ENCODE measurements at places on chromosomes 11 and 22.
A peak's percentile ranks its signal among the peaks of the same experiment; 100 is the strongest.

DNA sequence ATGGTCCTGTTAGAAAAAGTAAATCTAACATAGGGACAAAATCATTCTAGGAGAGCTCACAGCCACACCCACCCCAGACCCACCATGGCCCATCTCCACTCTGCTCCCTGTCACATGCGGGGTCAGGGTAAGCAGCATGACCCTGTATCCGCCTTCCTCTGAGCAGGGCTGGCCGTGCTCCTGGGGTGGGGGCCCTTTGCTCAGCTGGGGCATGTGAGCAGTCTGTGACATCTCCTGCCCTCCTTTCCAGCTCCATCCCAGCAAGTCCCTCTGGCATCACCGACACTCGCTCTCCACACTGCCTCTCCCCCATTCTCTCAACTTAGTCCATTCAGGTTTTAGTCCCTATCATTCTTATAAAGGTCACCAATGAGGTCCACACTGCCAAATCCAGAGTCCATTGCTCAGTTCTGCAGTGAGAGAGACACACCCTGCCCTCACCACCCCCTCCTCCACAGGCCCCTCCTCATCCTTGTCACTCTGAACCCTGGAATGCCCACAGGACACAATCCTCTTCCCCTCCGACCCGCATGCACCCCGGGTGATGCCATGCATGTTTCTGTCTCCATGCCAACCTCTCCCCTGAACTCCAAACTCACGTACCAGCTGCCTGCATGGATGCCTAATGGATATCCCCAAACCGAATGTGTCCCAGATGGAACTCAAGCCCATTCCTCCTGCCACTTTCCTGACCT lies 65.1 kb upstream of the PITPNB start:
- DNase-seq, result no peak

DNA sequence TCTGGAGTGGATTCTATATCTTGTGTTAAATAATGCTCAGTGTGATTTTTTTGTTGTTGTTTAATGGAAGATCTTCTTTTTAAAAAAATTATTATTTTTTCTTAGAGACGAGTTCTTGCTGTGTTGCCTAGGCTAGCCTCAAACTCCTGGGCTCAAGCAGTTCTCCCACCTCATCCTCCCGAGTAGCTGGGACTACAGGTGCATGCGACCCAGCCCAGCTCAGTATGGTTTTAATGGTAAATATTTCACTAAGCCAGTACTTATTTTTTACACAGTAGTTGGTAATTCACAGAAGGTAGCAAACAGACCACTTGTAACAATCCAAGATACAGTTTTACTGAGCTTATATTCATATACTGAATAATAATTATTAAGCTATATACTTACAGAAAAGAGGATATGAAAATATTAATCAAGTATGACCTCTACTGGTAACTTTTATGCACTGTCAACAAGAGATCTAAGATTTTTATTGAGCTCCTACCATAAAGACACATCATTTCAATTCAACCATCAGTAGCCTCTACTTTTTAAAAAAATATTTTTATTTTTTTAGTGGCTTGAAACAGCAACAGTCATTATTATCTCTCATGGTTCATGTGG lies 6.1 kb upstream of the CD59 start:
- DNase-seq, result no peak

DNA sequence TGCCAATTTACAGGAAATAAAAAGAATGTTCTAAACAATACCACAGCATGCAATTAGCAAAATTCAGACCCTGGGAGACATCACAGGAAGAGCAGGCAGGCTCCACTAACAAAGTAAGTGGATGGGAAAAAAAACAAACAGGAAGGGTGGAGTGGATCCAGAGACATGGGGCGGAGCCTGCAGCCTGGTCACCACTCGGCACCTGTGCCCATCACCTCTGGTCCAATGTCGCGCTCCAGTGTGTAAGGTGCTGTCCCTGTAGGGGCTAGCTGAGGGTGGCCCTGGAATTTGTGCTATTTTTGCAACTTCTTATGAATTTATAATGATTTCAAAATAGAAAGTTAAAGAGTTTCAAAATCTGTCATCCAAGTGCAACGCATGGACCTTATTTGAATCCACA lies 11.0 kb upstream of the MOB2 start:
- DNase-seq, result no peak

- DNase-seq, result no peak
These were observed 290.6 kb downstream of the JRKL start for GRCh38 chr11:96680211-96681018.

- no peak for DNase-seq
These were observed 16.7 kb upstream of the PARVG start for GRCh38 chr22:44164031-44164430.

- DNase-seq, result no peak
These were observed 8.1 kb downstream of the CLPB start for GRCh38 chr11:72426103-72426757.

DNA sequence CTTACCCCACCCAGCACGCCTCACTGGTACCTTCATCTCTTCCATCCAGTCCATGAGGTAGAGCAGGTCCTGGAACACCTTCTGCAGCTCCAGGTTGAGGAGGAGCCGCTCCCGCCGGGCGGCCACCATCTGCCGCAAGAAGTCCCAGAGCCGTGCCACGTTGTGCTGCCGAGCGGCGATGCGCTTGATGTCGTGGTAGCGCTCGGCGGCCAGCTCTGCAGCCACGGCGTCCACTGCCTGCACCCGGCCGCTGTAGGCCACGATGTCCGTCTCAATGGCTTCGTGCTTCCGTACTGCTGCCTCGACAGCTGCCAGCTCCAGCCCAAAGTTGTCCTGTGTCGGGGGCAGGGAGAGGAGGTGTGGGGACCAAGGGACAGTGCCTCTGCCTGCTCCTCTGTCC lies 21.5 kb downstream of the SPTBN2 start:
- DNase-seq, result no peak

- no peak for DNase-seq
These were observed 17.3 kb upstream of the HMOX1 start for GRCh38 chr22:35363566-35364086.

- DNase-seq, result no peak
These were observed 1043.0 kb downstream of the TBC1D22A start for GRCh38 chr22:47805394-47805935.

- no peak for DNase-seq
These were observed 59.8 kb downstream of the WNT7B start for GRCh38 chr22:45917146-45917545.

- DNase-seq, result no peak
These were observed 7.5 kb upstream of the C11orf97 start for GRCh38 chr11:94504689-94505293.

DNA sequence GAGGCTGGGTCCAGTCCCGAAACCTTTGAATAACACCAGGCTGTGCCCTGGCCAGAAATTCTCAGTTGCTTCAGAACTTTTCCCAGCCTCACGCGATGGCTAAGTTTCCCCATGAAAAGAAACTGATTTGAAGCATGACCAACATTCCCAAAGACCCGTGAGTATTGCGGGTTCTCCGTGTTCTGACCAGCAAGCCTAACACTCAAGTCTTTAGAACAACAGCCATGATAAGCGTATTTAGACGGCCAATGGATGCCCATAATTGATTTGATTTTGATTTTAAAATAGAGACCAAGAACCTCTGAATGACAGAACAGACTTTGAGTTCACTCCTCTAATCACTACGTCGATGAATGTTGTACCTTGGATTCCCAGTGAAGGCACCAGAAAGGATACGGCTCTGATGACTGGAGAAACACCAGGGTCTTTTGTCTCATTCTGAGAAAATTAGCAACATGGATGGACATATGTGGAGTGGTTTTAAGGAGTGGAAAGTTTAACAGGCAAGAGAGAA lies 43.9 kb downstream of the ZNF280B start:
- no peak for DNase-seq

DNA sequence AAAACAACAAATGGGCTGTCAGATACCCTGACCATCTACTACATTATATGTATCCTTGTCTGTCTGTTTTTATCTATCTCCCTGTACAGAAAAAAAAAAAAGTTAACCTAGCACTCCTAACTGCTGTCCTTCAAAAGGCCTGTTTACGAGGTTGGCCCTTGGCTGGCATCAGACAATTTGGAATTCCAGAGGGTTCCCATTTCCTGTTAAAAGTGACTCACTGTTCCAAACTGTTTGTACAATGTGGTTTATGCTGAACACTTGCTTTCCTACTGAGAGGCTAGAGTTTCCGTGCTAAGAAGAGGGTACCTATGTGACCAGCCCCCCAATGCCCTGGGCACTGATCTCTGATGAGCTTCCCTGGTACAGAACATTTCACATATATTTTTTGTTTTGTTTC lies 65.9 kb upstream of the HMGXB4 start:
- DNase-seq, result no peak

DNA sequence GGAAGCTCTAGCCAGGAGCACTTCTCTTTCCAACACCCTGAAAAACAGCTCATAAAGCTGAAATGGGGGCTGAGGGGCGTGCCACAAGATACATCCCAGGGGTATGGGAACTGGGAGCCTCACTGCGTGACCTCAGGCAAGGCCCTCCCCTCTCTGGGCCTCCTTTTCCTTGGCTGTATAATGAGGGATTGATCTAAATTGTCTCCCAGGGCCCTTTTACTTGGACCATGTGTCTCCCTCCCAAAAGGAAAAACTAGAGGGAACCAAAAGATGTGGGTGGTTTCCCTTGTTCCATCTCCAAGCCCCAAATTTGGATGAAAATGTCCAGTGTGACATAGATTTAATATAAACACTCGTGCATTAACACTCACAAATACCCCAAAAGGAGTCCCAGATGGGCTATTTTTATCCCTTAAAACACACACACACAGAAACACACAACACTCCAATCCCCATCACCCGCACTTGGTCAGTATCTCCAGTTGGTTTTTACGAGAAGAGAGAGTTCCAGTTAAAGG lies 25.9 kb upstream of the SMTN start:
- DNase-seq, result no peak

DNA sequence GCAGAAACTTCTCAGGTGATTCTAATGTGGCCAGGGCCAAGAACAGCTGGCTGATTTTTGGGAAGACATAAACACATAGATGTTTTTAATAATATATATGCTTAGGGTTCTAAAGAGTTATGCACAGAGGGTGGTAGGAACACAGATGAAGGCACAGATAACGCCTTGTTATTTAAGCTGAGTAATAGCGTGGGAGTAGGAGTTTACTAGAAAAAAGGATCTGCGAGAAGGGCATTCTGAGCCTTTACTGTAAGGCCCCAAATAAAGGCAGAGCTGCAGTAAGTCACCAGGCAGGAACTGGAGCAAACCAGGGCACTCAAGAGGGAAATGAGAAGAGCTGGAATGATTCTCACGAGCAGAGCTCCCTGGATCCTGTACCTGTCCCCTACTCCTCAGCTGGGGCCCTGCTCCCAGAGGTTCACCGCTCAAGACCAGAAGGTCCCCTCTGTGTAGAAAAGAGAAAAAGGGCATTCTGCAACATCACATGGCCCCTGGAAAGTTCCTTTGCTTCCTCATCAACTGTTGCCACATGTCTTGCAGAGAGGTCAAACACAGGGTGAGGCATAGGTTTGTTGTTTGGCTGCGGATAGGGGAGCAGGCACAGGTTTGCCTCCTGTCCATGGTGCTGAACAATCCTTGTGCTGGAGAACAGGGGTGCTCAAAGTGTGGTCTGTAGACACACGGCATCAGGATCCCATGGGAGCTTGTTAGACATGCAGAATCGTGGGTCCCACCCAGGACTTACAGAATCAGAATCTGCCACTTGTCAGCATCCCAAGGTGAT lies 125.7 kb downstream of the TENM4 start:
- no peak for DNase-seq

GRCh38 chr22:46777609-46777970 lies 15.1 kb downstream of the TBC1D22A start:
- peak; percentile 43 for DNase-seq

GRCh38 chr11:31786996-31787685 lies 24.0 kb downstream of the PAX6 start:
- no peak for DNase-seq

DNA sequence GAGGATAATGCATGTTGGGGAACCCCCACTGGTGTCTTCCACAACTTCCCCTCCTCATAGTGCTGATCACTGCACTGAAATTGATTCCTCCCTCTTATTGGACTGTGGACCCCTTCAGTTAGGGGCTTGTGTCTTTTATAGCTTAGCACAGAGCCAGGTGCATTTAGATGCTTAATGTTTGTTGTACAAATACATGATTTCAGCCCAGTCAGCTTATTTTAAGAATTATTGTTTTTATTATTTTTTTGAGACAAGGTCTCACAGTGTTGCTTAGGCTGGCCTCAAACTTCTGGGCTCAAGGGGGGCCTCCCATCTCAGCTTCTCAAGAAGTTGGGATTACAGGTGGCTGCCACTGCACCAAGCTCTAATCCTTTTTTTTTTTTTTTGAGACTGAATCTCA lies 8.2 kb downstream of the THY1 start:
- no peak for DNase-seq

DNA sequence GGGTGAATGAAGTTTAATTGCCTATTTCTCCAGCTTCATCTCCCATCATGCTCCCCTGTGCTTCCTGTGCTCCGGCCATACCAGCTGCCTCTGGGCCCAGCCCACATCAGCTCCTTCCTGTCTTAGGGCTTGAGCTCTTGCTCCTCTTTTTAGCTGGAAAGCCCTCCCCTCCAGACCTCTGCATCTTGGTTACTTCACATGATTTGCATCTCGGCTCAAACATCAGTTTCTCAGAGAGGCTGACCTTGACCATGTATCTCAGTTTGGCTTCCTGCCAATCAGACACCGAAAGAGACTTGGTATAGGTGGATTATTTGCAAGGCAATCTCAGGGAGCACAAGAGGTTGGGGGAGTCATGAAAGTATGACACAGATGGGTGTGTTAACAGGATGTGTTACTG lies 73.2 kb upstream of the TIMP3 start:
- no peak for DNase-seq

GRCh38 chr11:31780078-31780477 lies 31.0 kb downstream of the PAX6 start:
- DNase-seq, result no peak

DNA sequence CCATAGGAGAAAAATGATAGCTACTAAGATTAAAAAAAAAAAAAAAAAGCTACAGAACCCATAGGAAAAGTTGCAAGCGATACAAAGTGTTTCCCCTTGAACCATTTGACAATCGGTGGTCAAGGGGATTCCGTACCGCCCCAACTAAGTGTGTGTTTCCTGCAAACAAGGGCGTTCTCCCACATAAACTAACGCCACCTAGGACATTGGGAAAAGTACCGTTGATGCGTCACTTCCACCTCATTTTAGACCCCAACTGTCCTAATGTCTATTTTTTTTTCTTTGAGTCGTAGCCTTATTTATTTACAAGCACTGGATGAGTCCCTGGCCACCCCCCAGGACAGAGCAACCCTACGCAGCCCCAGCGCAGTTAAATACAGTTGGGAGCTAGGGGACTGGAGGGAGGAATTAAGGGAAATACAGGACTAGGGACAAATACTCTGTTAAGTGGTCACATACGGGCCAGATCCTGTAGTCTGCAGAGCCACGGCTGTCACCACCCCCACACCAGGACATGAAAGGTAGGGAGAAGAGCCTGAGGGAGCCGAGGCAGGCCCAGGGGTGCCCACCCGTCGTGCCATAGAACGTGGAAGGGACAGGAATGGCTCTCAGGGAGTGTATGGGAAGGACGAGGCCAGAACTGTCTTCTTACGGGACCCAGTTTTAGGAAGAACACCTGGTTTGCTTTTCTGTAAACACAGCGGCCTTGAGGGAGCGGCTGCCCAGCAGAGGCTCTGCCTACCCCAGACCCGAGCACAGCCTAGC lies 19.0 kb downstream of the EIF1AD start:
- no peak for DNase-seq

Data from stimulated activated CD4-positive, alpha-beta T cell treated with anti-CD3 and anti-CD28 coated beads, Interleukin-15, amount 100 ng/mL, for 1 hour (primary cell).